Activated T-helper 2 cell treated with anti-CD3 and anti-CD28 coated beads, Interferon-gamma antibody, Interleukin-2, Interleukin-4, amounts not matched to agents 10 μg/mL and 5 μg/mL and 100 μg/mL, durations not matched to agents 14 hours and 24 hours and 36 hours (primary cell): ENCODE measurements at places on chromosomes 4 and X. TPM values are rescaled to one million over a fixed set of nuclear protein-coding genes. Genes with fewer than 3 reads are reported as not detected.
A peak's percentile ranks its signal among the peaks of the same experiment; 100 is the strongest.

DNA sequence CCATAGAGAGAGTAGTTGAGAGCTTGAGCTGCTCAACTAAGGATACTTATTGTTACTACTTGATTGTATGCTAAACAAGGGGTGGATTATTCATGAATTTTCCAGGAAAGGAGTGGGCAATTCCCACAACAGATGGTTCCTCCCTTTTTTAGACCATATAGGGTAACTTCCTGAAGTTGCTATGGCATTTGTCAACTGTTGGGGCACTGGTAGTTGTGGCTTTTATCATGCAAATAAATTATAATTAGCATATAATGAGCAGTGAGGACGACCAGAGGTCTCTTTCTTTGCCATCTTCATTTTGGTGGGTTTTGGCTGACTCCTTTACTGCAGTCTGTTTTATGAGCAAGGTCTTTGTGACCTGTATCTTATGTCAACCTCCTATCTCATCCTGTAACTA, 1403.5 kb upstream of the PABPC4L start:
- no peak for DNase-seq
- no peaks in the 10 kb centered on the region for H3K4me1 ChIP-seq

GRCh38 chr4:158799856-158800255, 31.0 kb downstream of the FNIP2 start:
- no peak overlapping the region for H3K4me3 ChIP-seq
- no peak overlapping the region for H3K27ac ChIP-seq
- H3K4me1 ChIP-seq: peaks cover 25% of the 10 kb centered on the region
- no peaks in the 10 kb centered on the region for H3K36me3 ChIP-seq

DNA sequence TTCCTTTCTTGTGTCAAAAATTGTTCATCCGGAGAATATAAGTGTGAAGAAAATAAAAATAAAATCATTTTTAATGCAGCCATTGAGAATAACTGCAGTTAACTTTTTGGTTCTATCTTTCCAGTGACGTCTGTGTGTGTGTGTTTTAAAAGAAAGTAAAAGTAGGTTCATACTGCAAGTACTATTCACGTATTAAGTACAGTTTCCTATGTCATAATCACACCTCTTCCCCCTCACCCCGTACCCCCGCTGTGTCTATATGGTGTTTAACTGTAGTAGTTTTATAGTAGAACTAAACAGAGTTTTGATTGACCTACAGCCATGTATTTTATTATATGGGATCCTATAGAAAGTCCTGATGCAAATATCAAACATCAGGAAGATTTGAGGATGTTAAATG, 78.5 kb upstream of the CLCN4 start:
- H3K4me1 ChIP-seq: peaks cover 10% of the 10 kb centered on the region
- no peaks in the 10 kb centered on the region for H3K27me3 ChIP-seq
- H3K27ac ChIP-seq: no peak overlapping the region
- H3K36me3 ChIP-seq: peaks cover 14% of the 10 kb centered on the region
- H3K4me3 ChIP-seq: no peak overlapping the region
- DNase-seq: no peak

- DNase-seq: peak; percentile 59
- H3K27ac ChIP-seq: peak overlapping the region; percentile 40
- peaks cover 46% of the 10 kb centered on the region for H3K4me1 ChIP-seq
- no peaks in the 10 kb centered on the region for H3K27me3 ChIP-seq
Observed at GRCh38 chr4:122716825-122717448, 15.6 kb upstream of the BBS12 start.

DNA sequence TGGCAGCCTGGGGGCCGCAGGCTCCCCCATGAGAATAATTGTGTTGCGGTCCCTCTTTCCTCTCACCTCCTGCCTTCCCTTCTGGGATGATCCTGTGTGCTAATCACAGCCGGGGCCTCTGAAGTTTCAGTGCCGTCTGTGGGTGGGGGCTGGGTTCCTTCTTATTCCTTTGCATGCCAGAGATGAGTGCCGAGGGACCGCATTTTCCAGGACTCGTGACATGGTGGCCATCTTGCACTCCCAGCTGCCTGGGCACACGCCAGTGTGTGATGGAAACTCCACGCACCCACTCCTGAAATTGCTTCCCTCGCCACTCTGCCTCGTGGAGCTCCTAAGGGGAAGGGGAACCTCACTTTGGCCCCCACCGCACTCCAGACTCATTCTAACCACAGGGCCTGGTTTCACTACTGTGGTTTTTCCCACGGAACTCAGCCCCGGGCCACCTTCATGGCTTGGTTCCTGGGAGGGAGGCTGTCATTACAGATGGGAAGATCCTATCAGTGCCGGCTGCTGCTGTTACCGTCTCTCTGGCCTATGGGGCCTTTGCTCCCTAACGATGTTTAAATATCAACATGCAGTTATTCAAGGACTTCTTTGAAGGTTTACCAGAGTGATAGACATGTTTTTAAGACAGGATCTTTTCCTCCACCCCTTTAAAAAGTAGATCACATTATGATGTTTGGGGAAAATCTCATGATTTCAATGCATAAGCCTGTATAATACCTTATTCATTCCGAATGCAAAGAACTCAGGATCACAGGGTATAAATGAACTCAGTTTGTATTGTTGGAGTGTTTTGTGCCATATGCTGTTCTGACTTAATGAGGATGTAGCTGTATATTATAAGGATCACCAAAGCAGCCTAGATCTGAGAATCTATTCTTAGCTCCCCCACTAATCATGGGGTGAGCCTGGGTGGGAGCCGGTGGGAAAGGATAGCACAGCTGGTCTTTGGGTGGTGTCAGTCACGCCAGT, 89.6 kb downstream of the SORCS2 start:
- H3K27me3 ChIP-seq: no peaks in the 10 kb centered on the region
- DNase-seq: no peak
- no peaks in the 10 kb centered on the region for H3K36me3 ChIP-seq
- no peak overlapping the region for H3K4me3 ChIP-seq
- H3K4me1 ChIP-seq: no peaks in the 10 kb centered on the region
- no peak overlapping the region for H3K27ac ChIP-seq

DNA sequence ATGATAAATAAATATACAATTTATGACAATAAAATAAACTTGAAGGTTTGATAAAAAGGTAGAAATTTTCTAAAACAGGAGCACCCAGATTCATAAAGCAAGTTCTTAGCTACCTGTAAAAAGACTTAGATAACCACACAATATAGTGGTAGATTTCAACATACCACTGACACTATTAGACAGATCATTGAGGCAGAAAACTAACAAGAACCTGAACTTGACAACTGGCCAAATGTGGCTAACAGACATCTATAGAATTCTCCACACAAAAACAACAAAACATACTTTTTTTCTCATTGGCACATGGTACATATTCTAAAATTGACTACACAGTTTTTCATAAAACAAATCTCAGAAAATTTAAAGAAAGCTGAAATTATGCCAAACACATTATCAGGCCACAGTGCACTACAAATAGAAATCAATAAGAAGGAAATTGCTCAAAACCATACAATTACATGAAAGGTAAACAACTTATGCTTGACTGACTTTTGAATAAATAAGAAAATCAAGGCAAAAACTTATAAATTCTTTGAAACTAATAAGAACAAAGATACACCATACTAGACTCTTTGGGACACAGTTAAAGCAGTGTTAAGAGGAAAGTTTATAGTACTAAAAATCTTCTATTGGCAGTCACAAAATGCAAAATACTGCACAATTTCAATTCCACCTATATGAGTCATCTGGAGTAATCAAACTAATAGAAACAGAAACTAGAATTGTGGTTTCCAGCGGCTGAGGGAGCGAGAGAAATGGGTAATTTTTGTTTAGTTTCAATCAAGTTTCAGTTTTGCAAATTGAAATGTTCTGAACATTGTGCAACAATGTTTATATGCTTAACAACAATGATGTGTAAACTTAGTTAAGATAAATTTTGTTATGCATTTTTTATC, 925.6 kb downstream of the SH3BGRL start:
- H3K4me1 ChIP-seq: no peaks in the 10 kb centered on the region
- DNase-seq: no peak
- no peaks in the 10 kb centered on the region for H3K27me3 ChIP-seq
- no peaks in the 10 kb centered on the region for H3K36me3 ChIP-seq
- H3K4me3 ChIP-seq: no peak overlapping the region
- H3K27ac ChIP-seq: no peak overlapping the region

DNA sequence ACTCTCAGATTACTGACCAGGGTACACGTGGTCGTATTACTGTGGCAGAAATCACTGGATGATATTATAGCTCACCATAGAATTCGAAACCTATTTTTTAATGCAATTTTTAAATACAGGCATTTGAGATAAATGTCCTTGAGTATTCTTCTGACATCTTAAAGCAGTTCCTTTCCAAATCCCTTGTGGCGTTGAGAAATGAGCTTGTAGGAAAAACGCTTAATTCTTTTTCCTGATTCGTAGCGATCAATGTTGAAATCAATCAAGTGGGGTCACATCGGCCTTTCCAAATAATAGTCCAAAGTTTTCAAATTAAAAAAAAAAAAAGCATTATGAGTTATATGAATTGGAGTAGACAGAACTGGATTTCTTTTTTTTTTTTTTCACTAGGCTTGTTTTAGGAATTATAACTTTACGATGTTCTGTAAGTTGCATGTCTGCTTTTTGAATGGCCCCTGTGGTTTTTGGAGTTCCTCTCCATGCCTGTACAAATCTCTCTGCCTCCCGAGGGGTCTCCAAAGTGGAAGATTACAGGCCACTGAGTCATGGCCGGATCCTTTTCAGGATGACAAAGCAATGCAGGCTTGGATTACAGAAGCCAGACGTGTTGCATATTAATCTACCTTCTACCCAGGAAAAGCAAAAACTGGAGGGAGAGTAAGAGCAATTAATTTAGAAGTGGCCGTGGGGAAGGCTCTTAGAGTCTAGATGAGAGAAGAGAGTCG, 226.1 kb downstream of the SHOX start:
- no peak overlapping the region for H3K4me3 ChIP-seq
- no peak overlapping the region for H3K27ac ChIP-seq
- no peaks in the 10 kb centered on the region for H3K36me3 ChIP-seq
- no peaks in the 10 kb centered on the region for H3K27me3 ChIP-seq
- H3K4me1 ChIP-seq: no peaks in the 10 kb centered on the region
- DNase-seq: no peak

GRCh38 chr4:83237591-83237990, 47.0 kb downstream of the COQ2 start:
- H3K27ac ChIP-seq: no peak overlapping the region
- H3K4me1 ChIP-seq: peaks cover 41% of the 10 kb centered on the region
- DNase-seq: no peak
- peaks cover 57% of the 10 kb centered on the region for H3K27me3 ChIP-seq

DNA sequence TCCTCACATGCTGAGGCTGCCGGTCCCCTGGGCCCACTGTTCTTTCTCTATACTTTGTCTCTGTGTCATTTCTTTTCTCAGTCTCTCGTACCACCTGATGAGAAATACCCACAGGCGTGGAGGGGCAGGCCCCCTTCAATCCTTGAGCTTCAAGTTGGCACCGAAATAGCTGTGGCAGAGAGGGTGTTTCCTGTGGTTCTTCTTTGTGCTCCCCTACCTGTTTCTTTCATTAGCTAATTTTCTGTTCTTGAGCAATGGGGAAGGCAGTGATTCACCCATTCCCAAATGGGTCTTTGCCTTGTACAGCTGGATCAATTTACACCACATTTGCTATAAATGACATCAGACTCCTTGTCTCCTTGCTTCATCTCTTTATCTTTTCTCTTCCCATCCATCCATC, 2.1 kb upstream of the CYSLTR1 start:
- peak overlapping the region; percentile 58 for H3K4me3 ChIP-seq
- H3K4me1 ChIP-seq: peaks cover 55% of the 10 kb centered on the region

GRCh38 chr4:124948976-124949597, 236.6 kb upstream of the ANKRD50 start:
- no peak overlapping the region for H3K27ac ChIP-seq
- DNase-seq: no peak
- H3K27me3 ChIP-seq: no peaks in the 10 kb centered on the region
- H3K4me3 ChIP-seq: no peak overlapping the region
- no peaks in the 10 kb centered on the region for H3K4me1 ChIP-seq

GRCh38 chr4:184313702-184314659, 96.3 kb upstream of the ENPP6 start:
- peaks cover 72% of the 10 kb centered on the region for H3K4me1 ChIP-seq
- peak overlapping the region; percentile 56 for H3K27ac ChIP-seq
- DNase-seq: no peak
- no peak overlapping the region for H3K4me3 ChIP-seq

GRCh38 chr4:152805818-152806217, 26.1 kb downstream of the ARFIP1 start:
- DNase-seq: no peak
- H3K27me3 ChIP-seq: no peaks in the 10 kb centered on the region
- no peak overlapping the region for H3K4me3 ChIP-seq
- H3K4me1 ChIP-seq: peaks cover 45% of the 10 kb centered on the region

- H3K27ac ChIP-seq: peak overlapping the region; percentile 85
- H3K27me3 ChIP-seq: no peaks in the 10 kb centered on the region
- peaks cover 18% of the 10 kb centered on the region for H3K4me1 ChIP-seq
Observed at GRCh38 chrX:102154900-102155805, 624 bp downstream of the BEX5 start.

- DNase-seq: no peak
- H3K36me3 ChIP-seq: no peaks in the 10 kb centered on the region
- no peaks in the 10 kb centered on the region for H3K27me3 ChIP-seq
- no peaks in the 10 kb centered on the region for H3K4me1 ChIP-seq
Observed at GRCh38 chr4:32087211-32087610, 1367.0 kb downstream of the PCDH7 start.

- peaks cover 36% of the 10 kb centered on the region for H3K27me3 ChIP-seq
- no peak for DNase-seq
- H3K27ac ChIP-seq: no peak overlapping the region
- H3K36me3 ChIP-seq: peaks cover 15% of the 10 kb centered on the region
- H3K4me3 ChIP-seq: peak overlapping the region; percentile 17
- H3K4me1 ChIP-seq: peaks cover 40% of the 10 kb centered on the region
Observed at GRCh38 chr4:168833881-168834280, 176.2 kb downstream of the CBR4 start.

GRCh38 chr4:11564021-11564420, 135.3 kb upstream of the HS3ST1 start:
- no peak overlapping the region for H3K27ac ChIP-seq
- no peaks in the 10 kb centered on the region for H3K36me3 ChIP-seq
- no peaks in the 10 kb centered on the region for H3K27me3 ChIP-seq

DNA sequence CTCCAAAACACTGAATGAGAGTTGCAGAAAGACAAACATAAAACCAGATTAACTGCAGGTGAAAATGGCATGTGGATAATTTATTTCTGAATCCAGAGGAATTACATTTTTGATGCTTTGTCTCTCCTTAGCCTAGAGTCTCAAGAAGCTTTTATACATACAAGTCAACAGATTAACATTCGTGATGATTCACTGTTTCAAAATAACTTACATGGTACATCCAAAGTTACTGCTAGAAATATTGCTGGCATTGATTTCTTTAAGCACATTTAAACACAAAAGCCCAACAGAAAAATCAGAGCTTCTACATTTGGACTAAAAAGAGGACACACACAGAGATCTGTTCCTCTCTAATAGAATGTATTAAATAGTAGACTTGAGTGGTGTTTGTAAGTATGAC, 105.6 kb downstream of the AMELX start:
- no peak overlapping the region for H3K4me3 ChIP-seq
- no peak for DNase-seq
- H3K36me3 ChIP-seq: no peaks in the 10 kb centered on the region
- H3K27me3 ChIP-seq: no peaks in the 10 kb centered on the region

The DAPP1 gene
- 21.4 and 23.6 TPM in 2 replicates for total RNA-seq

The TLR3 gene
- not detected in 2 replicates for total RNA-seq

The GPR34 gene
- not detected in 2 replicates for total RNA-seq

The CSAG3 gene
- not detected in 2 replicates for total RNA-seq

The EGFL6 gene
- 2.3 and 3.4 TPM in 2 replicates for total RNA-seq

The NPY2R gene
- not detected in 2 replicates for total RNA-seq

The ADGRG4 gene
- total RNA-seq: not detected in 2 replicates

The PFKFB1 gene
- total RNA-seq: 0.25 and 0.50 TPM in 2 replicates
